OCI-M1 (cell line): ENCODE measurements at places on chromosomes 4 and X.

- peak; percentile 93 for DNase-seq
These were observed 335.9 kb upstream of the AR start for GRCh38 chrX:67207912-67208311.

- peak; percentile 88 for DNase-seq
These were observed 39.3 kb downstream of the BMP3 start for GRCh38 chr4:81069706-81070331.

- DNase-seq = no peak
These were observed 16.8 kb downstream of the RBM47 start for GRCh38 chr4:40612831-40613230.

DNA sequence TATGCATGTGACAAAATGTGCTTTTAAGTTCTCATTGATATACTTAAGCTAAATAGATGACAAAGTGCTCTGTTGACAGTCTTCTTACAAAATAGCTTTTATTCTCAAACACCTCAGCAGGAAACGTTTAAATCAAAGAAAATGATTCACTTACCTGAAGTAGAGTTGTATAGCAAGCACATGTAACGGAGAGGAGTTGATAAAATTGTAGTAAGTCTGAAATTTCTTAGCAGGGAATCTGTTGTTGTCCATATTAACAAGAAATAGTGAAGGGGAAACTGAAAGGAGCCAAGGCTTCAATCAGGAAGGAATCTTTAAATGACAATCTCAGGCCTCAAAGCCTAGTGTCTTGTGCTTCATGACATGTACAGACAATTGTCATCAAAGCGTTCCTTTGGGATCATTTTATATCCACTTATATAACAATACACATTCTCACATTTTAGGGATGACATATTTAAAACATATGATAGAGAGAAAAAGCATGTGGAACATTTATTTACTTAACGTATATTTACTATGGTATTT is 2010.2 kb upstream of the IGFBP7 start:
- no peak for DNase-seq

- DNase-seq = no peak
These were observed 2.0 kb downstream of the ELK1 start for GRCh38 chrX:47648376-47648775.

DNA sequence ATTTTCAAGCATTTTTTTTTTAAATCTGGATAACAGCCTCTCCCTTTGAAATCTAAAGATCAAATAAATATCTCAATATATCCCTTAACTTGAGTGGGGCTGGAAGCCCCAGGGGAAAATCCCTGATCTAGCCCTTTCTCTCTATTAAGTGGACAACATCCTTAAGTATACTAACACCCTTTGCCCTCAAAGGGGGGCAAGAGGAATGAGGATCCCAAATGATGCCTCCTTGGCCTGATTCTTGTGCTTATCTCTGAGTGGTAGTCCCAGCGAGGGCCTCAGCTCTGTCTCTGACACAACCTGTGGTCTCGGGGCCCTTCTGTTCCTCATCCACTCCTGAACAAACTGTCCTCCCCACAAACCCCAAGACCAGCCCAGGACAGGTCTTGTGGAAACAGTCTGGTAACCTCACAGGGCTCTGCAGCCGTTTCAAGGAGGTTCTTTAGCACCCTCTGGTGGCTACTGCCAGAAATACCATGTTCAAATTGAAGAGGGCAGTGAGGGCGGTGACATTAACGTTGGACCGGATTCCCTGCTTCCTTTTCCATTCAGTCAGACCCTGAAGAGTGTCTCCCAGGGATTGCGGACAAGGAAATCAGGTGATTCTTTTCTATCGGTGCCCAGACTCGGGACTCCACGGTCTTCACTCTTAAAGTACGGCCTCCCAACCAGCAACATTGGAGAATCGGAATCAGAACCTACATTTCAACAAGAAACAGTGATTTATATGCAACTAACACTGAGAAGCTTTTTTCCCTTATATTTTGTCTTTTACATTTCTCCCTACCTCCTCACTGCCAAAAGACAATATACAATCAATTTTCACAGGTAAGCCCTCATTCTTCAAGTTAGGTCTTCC is 13.0 kb downstream of the CXCL13 start:
- peak; percentile 82 for DNase-seq

GRCh38 chr4:129358571-129358970 is 262.6 kb downstream of the C4orf33 start:
- DNase-seq = peak; percentile 64

GRCh38 chr4:88217169-88217568 is 58.7 kb upstream of the ABCG2 start:
- DNase-seq = no peak

- DNase-seq = no peak
These were observed 328.4 kb upstream of the SPANXN1 start for GRCh38 chrX:144918936-144919335.

- no peak for DNase-seq
These were observed 25.3 kb downstream of the APBB2 start for GRCh38 chr4:41189076-41189475.

- no peak for DNase-seq
These were observed 9.9 kb downstream of the CASK start for GRCh38 chrX:41913476-41913875.

GRCh38 chr4:108043526-108043925 is 53.8 kb downstream of the HADH start:
- DNase-seq = no peak

GRCh38 chr4:68359508-68359907 is 9.6 kb upstream of the YTHDC1 start:
- DNase-seq = peak; percentile 71

GRCh38 chr4:8182858-8183725 is 16.0 kb upstream of the SH3TC1 start:
- peak; percentile 5 for DNase-seq

GRCh38 chr4:19178835-19179234 is 1072.9 kb upstream of the SLIT2 start:
- DNase-seq = no peak

GRCh38 chr4:5143940-5144339 is 92.7 kb downstream of the STK32B start:
- DNase-seq = no peak

DNA sequence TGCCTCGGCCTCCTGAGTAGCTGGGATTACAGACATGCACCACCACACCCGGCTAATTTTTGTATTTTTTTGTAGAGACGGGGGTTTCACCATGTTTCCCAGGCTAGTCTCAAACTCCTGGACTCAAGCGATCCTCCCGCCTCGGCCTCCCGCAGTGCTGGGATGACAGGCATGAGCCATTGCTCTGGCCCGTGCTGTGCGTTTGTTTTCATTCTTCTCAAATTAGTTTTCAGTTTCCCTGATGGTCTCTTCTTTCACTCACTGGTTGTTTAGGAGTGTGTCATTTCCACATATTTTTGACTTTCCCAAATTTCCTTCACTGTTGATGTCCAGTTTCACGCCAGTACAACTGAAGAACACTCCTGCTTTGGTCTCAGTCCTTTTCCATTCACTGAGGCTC is 31.8 kb downstream of the SH3TC1 start:
- no peak for DNase-seq

- peak; percentile 41 for DNase-seq
These were observed 26.8 kb downstream of the RBBP7 start for GRCh38 chrX:16843208-16843909.

DNA sequence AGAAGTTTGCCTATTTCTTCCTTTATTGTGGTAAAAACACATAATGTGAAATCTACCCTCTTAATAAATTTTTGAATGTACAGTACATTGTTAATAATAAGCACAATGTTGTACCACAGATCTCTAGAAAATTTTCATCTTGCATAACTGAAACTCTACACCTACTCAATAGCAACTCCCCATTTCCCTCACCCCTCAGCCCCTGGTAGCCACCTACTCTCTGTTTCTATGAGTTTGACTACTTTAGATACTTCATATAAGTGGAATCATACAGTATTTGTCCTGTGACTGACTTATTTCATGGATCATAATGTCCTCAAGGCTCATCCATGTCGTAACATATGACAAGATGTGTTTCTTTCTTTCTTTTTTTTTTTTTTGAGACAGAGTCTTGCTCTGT is 446.4 kb downstream of the RPA4 start:
- DNase-seq = no peak

DNA sequence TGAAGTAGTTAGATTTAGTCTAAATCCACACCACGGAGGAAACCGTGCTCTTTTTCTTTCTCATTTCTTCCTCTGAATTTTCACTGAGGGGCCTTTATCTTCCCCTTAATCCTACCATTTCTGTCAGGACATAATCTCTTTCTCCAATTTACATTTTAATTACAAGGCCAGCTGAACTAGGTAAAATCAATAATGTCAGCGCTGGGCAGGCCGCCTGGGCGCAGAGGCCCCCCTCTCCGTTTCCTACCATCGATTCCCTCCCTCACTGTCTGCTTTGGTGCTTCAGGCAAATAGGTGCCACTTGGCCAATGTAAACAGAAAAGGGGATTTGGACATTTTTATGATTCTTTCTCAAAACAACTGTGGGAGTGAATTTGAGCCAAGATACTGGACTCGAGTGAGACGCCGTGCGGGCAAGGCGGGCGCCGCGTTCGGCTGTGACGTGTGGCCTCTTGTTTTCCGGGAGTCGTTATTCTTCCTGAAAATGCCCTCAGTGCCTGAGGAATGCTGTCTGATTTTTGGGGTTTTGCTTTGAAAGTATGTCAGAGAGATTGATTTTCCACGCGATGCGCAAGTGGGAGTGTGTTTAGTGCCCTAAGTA is 22.6 kb downstream of the UVSSA start:
- DNase-seq = no peak
